ENCODE measurements at places on chromosomes 12 and 14.

- no peak for DNase-seq
These were observed 22.3 kb downstream of the HDAC7 start for GRCh38 chr12:47797441-47797840.

GRCh38 chr12:115303723-115304309 lies 619.8 kb upstream of the TBX3 start:
- no peak for DNase-seq

DNA sequence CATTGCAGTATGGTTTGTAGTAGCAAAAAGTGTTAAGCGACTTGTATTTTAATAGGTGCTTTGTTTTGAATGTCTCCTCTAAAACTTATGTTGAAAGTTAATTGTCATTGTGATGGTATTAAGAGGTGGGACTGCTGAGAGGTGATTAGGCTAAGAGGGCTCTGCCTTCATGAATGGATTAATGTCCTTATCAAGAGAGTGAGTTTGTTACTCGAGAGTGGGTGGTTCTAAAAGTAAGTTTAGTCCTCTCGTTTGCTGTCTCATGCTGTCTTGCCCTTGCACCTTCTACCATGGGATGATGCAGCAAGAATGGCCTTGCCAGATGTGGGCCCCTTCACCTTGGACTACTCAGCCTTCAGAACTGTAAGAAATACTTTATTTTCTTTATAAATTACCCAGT lies 17.4 kb downstream of the ZDHHC17 start:
- no peak for DNase-seq

DNA sequence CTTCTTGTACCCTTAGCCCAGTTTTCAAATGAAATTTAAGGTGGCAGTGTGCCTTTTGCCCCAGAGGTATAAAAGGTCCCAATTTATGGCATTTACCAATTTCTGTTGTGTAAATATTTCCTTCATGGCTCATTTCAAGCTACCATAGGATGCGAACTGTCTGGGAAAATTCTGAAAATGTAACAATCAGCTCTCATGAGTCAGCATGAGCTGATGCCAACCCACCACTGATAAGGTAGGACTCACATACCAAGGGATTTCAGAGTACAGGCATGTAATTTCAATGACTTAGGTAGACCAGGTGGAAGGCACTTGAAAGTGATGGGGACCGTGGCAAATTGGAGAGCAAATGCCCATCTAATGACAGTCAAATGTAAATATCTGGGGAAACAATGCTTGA lies 169.5 kb downstream of the TTC8 start:
- no peak for DNase-seq

- DNase-seq, result peak; percentile 63
These were observed 1.6 kb upstream of the ASB2 start for GRCh38 chr14:93977790-93978581.

DNA sequence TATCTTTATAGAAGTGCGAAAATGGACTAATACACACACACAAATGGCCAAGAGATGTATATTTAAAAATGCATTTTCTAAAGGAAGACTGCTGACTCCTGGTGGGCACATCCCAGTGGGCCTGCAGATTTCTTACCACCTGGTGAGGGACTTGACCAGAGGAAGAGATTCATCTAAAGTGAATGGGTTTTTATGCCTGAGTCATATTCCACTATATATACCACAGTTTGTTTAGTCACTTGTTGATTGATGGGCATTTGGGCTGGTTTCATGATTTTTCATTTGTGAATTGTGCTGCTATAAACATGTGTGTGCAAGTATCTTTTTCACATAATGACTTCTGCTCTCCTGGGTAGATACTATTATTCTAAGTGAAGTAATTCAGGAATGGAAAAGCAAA lies 277.3 kb downstream of the SLC16A7 start:
- no peak for DNase-seq

- no peak for DNase-seq
These were observed 158.0 kb downstream of the CAPZA3 start for GRCh38 chr12:18895946-18896345.

DNA sequence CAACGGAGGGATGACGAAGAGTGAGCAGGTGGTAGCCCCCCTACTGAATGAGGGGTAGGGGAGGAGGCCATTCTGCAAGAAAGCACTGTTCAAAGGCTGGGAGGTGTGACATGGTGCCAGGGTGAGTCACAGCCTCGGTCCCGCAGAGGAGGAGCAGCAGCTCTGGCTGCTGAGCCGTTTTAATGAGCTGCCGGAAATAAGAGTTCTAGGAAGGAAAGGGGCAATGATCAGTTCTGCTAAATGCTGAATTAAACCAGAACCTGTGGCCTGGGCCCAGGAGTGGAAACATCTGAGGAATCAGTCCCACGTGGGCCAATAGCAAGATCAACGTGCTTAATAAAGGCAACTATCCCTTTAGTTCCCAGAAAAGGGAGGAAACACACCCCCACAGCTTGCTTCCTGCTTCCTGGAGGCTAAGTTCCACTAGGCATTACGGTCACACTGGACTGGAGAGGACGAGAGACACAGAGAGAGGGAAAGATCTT lies 3.6 kb downstream of the ABCD4 start:
- DNase-seq, result no peak

GRCh38 chr12:125140279-125141209 lies 75.3 kb downstream of the AACS start:
- DNase-seq, result no peak

DNA sequence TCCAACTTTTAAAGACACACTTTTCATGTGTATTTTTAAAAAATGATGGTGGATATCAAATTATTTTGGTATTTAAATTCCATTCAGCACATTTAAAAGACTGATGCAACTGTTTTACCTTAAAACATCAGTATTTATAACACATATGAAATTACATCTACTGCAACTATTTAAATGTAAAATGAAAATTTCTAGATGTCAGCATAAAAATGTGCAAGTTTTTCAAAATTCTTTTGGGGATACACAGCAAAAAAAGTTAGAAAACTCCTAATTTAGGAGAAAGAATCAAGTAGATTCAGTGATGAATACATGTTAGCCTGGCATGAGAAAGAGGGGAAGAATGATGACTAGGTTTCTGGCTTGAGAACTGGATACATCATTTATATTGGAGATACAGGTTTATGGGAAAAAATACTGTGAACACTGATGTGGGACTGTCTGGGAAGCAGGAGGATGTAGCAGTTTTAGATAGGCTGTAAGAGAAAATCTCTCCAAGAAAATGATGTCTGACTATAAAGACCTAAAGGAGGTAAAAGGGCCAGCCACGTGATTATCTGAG lies 9.2 kb downstream of the SOS2 start:
- no peak for DNase-seq

- no peak for DNase-seq
These were observed 128.9 kb upstream of the SOX5 start for GRCh38 chr12:24078318-24078765.

DNA sequence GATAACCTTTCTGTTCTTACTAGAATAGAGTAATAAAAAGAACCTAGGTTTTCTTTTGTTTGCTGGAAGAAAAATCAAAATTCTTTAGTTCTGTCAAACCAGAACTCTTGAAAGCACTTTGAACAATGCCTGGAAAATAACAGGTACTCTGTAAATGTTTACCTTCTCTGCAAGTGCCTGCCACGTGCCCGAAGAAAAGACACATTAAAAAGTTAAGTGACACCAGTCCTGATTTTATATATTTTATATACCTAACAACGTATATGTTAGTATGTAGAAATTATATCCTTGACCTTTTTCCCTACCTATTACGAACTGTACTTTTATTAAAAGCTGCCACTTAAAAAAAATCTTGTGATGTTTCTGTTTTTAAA lies 976 bp downstream of the THAP2 start:
- DNase-seq, result no peak

- no peak for DNase-seq
These were observed 84.2 kb upstream of the LRIG3 start for GRCh38 chr12:59004456-59004855.

DNA sequence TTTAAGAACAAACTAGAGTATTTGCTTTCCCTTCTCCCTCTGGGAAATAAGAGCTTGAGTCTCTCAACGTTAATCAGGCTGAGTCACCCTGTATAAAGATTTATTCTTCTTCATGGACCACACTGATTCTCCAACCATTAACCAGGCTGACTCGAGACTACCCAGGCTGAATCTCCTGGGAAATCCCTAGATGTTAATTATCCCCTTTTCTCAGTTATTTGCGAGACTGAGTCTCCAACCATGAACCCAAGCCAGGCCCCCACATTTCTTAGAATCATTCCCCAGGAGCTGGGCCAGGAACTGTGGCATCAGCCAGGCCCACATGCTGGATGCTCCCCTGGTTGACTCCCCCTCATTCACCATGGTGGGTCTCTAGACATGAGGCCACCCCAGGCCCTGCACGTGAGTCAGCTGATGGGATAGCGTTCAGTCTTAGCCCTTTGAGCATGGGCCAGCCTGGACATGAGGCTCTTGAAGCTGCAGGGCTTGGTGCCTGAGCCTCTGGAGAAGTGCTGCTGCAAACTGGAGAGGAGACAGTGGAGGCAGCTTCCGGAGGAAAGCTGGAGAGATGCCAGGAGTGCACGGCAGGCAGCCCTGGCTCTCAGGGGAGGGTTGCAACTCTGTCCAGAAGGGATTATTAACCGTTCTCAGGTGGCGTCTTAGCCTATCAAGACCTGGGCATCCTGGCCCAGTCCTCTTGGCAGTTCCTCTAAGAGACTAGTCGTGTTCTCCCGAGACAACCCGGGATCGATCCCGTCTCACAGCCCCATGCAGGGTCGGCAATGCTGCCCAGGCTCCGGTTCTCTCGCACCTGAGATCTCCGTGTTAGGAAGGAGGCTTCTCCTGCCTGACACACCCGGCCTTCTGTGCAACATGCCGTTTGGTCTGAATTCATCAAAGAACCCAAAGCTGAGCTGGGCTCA lies 296.6 kb downstream of the ADGRD1 start:
- DNase-seq, result no peak

GRCh38 chr14:32136027-32136825 lies 59.1 kb downstream of the ARHGAP5 start:
- no peak for DNase-seq

- no peak for DNase-seq
These were observed 240.0 kb downstream of the MDGA2 start for GRCh38 chr14:47435331-47435965.

DNA sequence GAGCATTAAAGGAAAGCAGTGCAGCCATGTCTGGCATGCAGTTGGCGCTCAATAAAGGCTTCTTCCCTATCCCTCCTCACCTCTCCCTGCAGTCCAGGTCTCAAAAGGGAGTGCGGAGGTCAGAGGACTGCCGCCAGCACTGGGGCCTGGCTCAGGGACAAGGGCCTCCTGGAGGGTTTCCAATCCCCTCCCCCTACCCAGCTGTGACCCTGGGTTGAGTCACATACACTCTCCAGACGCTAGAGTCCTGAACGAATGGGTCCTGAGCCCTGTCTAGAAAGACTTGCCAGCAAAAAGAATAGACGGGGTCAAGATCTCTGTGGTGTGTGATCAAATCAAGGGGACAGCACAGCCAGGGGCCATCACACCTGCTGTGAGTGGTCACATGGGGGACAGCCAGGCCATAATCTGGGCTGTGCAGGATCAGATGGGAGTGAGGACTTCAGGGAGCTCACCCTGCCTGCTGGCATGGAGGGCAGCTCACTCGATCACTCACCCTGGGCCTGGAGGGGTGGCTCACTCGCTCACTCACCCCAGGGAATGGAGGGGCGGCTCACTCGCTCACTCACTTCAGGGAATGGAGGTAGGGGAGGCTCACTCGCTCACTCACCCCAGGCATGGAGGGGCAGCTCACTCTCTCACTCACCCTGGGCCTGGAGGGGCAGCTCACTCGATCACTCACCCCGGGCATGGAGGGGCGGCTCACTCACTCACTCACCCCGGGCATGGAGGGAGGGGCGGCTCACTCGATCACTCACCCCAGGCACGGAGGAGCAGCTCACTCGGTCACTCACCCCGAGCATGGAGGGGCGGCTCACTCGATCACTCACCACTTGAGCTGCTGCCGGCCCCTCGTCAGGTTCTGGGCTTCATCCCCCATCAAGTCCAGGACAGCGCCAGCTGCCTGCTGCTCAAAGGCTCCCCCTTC lies 12.8 kb downstream of the CFAP73 start:
- no peak for DNase-seq

GRCh38 chr14:20610002-20610765 lies 19.0 kb upstream of the RNASE12 start:
- DNase-seq, result peak; percentile 71

DNA sequence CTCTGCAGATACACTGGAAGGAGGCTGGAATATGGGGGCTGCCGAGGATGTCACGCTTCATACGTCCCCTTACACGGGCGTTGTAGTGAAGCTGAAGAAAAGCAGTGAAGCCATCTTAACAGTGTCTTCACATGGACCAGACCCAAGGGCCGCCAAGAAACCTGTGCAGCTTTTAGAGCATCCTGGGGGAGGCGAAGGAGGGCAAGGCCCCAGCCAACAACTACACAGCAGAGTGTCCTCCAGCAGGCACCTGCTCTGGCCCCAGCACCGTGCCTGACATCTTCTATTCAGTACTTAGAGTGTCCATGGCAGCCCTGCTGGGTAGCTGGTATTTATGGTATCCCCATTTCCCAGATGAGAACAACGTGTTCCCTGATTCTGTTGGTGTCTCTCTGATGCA lies 48.9 kb upstream of the RIN3 start:
- no peak for DNase-seq

DNA sequence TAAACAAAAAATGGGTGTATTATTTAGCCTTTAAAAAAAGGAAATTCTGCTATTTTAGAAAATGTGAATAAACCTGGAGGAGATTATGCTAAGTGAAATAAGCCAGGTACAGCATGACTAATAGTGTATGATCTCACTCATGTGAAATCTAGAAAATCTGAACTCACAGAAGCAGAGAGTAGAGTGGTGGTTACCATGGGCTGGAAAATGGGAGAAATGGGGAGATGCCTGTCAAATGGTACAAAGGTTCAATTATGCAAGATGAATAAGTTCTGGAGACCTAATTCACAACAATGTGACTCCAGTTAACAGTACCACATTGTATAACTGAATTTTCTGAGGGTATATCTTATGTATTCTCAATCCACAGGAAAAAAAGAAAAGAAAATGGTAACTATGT lies 17.4 kb upstream of the LEMD3 start:
- DNase-seq, result no peak

DNA sequence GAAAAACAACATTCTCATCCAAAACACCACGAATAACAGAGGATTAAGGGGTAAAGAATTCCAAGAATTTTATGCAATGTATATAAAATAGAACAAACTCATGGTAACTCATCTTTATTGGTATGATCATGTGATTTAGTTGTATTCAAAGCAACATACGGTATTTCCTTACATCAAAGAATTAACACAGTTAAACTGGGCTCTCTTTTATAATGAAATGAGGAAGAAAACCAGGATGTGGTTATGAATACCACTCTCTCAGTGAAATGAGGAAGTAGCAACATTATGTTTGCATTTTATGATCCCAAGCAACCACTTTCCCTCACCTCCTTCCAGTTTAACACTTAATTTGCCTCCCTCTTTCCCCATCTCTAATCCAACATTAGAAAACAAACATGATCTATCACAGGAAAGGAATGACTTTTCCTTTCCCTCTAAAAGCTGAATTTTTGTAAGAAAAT lies 22.9 kb downstream of the SPTLC2 start:
- no peak for DNase-seq
